ENCODE measurements at places on chromosomes 16 and 17.

- DNase-seq: no peak
Observed at GRCh38 chr16:54080524-54081008, 206.0 kb downstream of the IRX3 start.

GRCh38 chr17:36683387-36683786 is 82.0 kb downstream of the MRM1 start:
- DNase-seq: no peak

- DNase-seq: no peak
Observed at GRCh38 chr17:72206376-72206775, 85.6 kb downstream of the SOX9 start.

- no peak for DNase-seq
Observed at GRCh38 chr17:15361592-15361991, 20.2 kb upstream of the TEKT3 start.

- DNase-seq: no peak
Observed at GRCh38 chr17:51341457-51341856, 81.1 kb downstream of the UTP18 start.

DNA sequence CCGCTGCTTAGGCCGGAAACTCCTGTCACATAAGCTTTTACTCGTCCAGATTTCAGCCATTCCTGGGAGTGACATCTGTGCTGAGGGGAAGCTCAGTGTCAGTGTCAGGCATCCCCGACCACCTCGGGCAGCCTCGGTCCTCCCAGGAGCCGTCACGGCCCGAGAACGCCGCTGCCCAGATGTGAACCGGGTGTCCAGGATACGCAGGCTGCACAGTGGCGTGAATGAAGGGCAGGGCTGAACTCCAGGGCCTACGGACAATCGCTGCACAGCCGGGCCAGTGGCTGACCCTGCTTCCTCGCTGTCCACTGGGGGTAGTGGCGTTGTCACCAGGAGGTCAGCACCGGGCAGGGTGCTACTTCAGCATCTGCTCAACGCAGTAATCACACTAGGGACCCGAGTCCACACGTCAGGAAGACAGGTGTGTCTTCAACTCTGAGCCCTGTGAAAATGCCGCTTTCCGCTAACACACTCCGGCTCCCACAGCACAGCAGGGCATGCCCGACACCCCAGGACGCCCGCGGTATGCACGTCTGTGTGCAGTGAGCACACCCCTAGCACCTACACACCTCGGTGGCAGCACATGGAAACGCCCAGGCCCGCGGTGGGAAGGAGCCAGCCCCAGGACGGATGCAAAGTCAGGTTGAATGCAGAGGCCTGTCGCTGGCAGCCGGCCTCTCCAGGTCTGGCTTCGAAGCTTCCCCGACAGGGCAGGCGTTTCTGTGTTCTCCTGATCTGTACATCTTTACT is 3.1 kb downstream of the LMF1 start:
- DNase-seq: no peak

DNA sequence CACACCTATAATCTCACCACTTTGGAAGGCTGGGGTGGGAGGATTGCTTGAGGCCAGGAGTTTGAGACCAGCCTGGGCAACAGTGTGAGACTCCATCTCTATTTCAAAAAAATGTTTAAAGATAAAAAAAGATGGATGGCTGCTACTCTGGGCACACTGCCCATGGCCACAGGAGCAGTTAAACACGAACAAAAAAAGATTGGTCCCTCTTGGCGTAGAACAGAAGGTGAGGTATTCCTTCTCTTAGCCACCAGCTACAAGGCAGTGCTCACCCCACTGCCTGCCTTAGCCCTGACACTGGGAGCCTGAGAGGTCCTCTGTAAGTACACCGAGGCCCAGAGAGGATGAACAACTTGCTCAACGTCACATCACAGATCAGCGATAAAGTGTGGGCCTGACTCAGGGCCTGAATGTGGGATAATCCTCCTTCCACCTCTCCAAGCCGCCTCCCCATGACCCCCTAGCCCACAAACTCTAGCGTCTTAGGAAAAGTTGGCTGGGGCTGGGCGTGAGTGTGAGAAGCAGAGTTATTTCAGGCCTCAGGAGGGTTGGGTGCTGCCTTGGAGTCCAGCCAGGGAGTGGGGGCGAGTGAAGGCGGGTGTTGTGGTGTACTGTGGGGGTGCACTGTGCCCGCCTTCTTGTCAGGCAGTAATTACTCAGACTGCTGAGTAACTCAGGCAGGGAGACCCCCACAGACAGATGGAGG is 2.3 kb upstream of the DPH1 start:
- no peak for DNase-seq

DNA sequence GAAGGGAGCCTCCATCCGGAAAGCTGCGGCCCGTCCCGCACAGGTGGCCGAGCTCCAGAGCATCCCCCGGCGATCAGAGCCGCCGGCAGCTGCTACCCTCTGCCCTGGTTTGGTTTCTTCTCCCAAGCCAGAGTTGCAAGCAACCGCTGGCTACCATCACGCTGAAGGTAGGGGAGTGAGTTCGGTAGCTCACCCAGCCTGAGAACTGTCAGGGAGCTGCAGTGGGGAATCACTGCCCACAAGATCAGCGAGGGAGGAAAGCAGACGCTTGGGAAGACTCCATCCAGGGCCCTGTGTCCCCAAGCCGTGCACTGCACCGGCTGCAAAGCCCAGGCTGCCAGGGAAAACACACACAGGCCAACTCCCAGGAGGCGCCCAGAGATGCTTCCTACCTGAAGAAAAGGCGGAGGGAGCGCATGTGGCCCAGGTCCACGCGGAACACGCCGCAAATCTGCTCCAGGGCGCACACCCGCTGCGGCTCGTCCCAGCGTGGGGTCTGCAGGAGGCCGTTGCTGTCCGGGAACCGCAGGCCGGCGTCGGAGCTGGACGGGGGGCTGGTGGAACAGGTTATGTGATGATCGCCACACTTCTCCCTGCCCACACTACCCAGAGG is 83.3 kb downstream of the TBC1D16 start:
- DNase-seq: no peak

GRCh38 chr17:60335289-60335688 is 56.6 kb downstream of the USP32 start:
- DNase-seq: no peak

DNA sequence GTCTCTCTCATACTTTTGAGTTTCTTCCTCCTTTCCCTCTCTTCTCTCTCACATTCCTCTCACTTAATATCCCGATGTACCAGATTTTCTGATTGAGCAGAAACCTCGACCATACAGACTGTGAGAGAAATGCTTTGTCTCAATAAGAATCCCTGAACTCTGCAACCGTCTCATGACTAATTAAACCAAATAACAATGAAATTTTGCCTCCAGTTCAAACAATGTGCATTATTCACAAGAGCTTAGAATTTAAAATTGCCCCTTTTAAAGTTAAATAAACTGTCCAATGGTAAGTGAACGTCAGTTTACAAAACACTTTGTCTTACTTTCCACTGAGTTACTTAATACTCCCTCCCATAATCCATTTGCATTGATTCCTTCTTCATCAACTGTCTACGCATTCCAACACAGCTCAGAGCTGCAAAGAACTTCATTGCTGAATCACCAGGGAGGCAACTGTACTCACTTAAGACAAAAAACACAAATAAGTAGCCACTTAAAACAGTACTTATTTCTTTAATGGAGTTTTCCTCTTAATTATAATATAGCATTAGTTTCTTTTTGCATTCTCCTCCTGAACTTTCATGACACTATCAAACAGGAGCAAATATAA is 4.9 kb downstream of the CDH11 start:
- DNase-seq: no peak

DNA sequence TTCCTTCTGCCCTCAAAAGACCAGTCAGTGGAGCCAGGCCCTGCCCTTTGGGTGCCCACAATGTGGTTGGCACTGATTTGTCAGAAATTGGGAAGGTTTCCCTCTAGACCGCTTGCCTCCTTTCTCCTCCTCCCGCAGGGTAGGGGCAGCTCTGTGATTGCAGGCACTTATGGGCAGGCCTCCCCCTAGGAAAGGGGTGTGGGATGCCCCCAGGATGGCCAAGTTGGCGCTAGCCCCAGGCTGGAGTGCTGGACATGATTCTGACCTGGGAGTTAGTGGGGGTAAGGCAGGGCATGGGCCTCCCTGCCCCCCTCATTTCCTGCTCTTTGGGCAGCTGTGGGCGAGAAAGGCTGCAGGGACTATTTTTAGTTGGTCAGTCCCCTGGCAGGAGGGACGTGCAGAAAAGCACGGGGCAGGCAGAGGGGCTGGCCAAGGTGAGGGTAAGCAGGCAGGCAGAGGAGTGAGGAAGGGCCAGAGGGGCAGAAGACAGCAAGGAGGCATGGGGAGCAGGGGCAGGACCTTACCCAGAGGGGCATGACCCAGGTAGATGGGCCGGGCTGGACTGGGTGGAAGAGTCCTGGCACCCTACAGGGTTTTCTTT is 3.3 kb downstream of the RARA start:
- DNase-seq: no peak

GRCh38 chr17:16950488-16950887 is 21.4 kb downstream of the TNFRSF13B start:
- no peak for DNase-seq

DNA sequence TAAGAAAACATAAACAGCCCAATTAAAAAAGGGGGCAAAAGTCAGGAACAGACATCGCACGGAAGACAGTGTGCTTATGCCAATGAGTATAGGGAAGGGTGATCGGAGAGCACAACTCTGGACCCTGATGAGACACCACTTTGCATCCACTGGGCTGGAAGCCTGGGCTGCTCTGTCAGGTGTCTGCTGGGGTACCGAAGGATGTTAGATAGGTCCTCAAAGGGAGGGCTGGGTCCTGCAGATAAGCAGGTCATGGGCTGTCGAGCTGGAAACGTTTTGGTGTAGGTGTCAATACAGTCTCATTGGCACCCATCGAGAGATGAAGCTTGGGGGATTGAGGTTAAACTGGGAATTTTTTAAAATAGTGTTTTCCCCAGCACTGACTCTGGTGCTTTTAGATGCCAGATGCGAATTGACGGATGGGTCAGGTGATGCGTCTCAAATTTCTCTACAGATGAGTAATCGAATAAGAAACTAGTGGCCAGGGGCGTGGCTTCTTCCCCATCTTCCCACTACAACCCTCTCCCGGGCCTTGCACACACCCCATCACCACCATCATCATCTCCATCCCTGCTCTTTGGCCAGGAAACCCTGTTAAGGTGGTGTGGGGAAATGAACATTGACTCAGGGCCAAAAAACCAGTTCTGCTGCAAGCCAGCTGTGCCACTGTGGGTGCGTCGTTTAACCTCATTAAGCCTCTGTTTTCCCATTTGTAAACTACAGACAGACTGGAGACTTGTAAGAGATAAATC is 47.8 kb upstream of the IRF8 start:
- no peak for DNase-seq

GRCh38 chr17:80754846-80755245 is 210.2 kb downstream of the RPTOR start:
- no peak for DNase-seq

- no peak for DNase-seq
Observed at GRCh38 chr16:56610609-56611111, 2.3 kb downstream of the MT2A start.

DNA sequence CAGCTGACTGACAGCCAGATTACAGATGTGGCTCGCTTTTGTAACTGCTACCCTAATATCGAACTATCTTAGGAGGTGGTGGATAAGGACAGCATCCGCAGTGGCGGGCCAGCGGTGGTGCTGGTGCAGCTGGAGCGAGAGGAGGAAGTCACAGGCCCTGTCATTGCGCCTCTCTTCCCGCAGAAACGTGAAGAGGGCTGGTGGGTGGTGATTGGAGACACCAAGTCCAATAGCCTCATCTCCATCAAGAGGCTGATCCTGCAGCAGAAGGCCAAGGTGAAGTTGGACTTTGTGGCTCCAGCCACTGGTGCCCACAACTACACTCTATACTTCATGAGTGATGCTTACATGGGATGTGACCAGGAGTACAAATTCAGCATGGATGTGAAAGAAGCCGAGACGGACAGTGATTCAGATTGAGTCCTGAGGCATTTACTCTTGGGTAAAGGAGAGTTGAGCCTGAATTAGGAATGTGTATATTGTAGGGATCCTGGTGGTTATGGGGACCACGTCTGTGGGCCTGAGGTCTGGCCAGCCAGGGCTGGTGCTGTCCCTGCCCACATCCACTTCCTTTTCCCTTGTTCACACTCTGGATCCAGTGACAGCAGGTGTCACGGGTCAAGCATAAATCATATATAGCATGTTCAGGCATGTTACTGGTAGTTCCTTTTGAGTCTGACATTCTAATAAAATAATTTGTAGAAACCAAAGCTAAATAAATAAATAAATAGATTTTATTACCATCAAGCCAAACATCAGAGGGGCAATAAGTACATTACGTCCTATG is 89.0 kb upstream of the SMURF2 start:
- DNase-seq: no peak

DNA sequence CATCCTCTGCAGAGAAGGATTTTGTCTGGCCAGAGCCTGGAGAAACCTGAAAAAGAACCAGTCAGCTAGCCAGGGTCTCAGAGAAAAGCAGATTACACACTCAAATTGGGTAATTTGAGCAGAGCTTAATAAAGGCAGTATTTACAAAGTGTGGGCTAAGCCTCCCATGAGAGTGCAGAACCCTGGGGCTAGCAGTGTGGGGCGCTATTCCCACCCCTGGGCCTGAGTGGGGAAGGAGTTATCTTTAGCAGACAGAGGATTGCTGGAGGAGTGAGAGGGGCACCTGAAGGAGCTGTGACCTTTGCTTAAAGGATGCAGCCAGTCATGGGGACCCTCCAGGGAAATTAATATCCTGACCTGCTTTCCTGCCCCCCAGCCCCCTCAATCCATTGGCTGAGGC is 46.2 kb downstream of the SNX20 start:
- DNase-seq: no peak
